Stimulated activated CD8-positive, alpha-beta memory T cell treated with anti-CD3 and anti-CD28 coated beads, Interleukin-4, amount 100 ng/mL, for 48 hours (primary cell): ENCODE measurements at places on chromosomes 6 and 20.

DNA sequence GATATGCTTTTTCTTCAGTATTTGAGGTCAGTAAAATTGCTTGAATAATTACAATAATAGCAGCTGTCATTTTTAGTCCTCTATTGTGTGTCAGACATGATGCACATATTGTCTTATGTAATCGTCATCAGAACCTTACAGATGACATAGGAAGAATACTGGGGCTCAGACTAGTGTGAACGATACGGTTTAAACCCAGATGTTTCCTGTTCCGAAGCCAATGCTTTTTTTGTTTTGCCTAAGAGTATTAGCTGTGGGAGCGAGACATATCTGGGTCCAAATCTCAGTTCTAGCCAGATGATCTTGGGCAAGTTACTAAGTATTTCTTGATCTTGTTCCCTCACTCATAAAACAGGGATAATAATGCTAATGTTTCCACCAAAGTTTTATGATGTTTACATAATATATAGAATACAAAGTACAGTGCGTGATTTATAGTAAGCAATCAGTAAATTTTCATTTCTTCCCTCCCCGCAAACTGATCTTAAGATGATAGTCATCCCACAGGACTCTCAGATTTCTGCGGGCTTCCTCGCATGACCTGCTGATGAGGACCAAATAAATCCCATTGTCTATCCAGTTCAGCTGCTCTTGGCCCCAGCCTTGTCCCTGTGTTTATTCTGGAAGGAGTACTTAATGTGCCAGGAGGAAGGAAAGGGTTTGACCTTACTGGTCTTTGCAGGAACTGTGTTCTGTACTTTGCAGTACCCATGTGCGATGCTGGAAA, 98.2 kb downstream of the CAP2 start:
- DNase-seq: no peak

DNA sequence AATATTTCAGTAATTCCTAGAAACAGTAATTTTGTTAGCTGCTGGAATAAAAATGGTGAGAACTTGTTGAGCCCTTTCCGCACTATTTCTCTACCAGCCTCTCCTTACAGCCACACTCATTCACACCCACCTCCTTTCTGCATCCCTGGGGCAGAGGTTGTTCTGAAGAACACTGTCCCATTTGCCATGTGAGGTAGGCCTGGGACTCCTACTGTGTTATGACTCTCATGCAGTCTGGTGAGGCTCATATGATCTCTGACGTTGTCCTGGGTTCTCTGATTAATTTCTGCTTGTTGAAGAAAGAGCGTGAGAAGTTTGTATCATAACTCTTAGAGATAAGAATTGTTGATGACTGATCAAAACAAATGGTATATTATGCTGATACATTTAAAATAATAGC, 4.1 kb upstream of the KCNQ5 start:
- no peak for DNase-seq

- no peak for DNase-seq
These were observed 43.0 kb downstream of the GOPC start for GRCh38 chr6:117559299-117559698.

DNA sequence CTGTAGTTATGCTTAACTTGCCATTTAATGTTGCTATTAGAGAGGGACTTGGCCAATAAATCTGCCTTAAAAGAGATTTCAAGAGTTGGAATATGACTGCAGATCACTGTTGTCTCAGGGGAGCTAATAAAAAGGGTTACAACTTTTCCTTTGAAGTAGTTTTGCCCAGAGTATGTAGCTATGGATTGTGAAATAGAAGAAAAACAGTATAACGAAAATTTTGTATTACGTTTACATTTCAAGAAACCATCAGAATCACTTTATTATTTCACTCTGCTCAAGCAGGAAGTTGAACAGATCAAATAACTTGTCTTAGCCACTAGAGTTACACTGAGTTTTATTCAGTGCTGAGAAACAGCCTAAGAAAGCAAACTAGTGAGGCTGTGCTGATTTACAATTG, 3.0 kb upstream of the ZSCAN26 start:
- no peak for DNase-seq

GRCh38 chr6:47187113-47187512, 122.6 kb downstream of the TNFRSF21 start:
- DNase-seq: no peak

- no peak for DNase-seq
These were observed 61.3 kb upstream of the RNF24 start for GRCh38 chr20:4076671-4077070.

DNA sequence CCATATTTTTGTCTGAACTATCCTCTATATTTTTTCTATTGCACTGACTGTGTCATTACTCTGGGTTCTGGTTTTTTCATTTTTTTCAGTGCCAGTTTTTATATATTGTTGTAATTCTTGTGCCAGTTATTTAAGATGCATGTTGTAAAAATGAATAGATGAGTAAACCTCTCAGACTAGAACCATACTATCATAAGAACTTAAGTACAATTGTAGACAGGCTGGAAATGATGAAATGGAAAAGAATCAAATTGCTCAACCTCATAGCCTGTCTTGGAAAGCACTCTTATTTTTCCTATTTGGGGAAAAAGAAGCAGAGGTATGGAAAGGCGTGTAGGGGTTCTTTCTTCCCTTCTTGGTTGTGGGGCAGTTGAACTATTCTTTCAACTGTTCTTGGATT, 30.2 kb downstream of the PANK2 start:
- DNase-seq: no peak

DNA sequence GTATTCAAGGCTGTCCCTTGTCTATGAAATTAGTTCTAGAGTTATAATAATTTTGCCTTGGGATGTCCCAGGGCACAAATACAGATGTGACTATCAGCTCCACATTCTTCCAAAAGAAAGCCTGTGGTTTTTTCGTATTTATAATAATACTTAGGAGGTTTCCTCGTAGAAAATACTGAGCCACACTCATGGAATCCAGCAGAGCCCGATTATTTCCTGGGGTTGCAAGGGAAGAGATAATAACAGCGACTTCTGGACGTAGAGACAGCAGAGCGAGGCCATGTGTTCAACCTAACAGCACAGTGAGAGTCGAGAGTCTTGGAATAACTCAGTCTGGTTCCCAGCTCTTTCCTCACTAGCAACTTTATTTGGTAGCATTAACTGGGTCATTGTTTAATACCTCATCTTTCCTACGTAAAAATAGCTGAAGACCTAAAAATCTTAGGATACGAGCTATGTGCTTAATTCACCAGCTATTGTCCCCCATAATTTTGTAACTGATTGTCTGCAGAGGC, 21.2 kb downstream of the CD83 start:
- no peak for DNase-seq

DNA sequence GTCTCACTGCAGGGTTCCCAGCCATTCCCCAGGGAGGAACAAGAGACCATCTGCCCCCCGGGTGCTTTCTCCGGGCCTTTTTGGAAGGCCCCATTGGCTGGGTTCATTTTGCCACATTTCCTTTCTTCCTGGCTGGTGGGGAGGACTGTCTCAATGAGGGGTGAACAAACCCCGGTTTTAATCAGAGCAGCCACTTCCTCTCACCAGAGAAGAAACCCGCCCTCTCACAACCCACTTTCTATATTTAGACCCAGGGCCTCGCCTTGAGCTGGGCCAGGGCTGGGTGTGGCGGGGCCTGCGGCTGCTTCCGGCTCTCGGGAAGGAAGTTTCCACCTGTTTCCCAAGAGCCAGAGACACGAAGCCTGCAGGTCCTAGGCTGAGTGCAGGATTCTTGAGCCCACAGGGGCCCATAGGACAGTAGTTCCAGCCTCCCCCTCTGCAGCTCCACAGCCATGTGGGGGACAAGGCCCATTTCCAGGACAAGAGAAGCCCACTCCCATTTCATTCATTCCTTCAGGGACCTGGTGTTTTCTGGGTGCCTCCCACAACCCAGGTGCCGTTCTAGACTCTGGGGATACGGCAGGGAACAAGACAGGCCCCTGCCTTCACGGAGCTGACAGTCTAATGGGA, 41.8 kb downstream of the RBM38 start:
- peak; percentile 76 for DNase-seq
